SK-N-DZ (cell line): ENCODE measurements at places on chromosomes 16 and 17.

DNA sequence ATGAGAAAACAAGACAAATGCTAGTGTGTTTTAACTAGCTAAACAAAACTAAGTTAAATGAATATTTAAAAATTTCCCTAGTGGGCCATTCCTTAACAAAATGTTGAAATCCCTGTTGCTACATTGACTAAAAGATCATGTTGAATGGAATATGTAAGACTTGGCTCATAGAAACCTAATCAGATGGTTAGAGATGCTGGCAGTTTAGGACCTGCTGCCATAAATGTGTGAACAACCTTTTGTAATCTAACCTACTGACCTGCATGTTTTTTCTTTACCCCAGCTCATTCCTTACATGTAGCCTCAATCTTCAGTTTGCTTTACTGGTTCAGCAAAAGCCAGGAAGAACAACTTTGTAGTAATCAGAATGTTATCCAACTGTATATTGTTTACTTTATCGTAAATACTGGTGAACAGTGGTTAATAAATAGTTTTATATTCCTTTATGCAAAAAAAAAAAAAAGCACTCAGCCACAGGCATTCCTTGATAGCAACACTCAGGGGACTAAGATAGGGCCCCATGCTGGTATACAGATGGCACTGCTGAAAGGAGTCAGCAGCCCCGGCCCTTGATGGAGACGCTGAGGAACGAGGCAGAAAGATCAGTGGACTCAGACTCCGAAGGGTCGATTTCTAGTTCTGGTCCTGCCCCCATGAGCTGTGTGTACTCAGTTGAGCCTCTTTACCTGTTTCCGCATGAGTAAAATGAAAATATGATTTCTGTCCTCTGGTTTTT lies 78.2 kb downstream of the MARF1 start:
- DNase-seq, result no peak

DNA sequence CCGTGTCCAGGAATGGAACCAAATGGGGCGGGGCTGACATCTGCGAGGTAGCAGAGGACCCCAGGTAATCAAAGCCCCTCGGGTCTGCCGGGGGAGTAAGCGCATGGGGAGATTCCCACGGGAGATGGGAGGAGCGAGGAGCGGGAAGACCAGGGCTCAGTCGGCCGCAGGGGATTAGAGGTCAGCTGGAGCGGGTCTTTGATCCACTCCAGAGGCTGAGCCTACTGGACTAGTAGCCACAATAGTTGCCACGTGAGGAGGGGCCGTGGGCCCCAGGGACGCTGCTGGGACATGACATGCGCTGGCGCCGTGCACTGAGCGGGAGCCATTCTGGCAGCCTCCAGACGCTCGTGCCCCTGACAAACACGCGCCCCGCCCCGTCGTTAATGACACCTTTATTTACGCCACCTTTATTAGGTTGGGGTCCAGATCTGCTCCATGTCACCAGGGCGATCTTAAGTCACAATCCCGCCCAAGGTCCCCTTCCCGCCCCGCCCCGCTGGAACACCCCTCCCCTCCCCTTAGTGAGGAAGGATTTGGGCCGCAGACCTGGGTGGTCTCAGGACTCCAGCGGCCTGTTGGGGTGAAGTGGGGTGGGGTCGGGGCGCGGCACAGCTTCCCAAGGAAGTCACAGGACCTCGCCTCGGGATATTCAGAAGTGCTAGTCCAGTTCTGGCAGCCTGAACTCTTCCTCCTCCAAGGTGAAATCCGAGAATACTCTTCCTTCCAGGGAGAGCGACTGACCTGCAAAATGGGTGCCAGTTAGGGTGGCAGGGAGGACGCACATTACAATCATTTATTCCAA lies 15.0 kb downstream of the PPY start:
- DNase-seq, result no peak

- DNase-seq, result no peak
Measured at GRCh38 chr17:66460558-66460957, 158.1 kb downstream of the PRKCA start.

- DNase-seq, result no peak
Measured at GRCh38 chr16:1036726-1037393, 35.7 kb upstream of the SSTR5 start.

GRCh38 chr16:6751191-6751590 lies 581.5 kb upstream of the RBFOX1 start:
- DNase-seq, result no peak
